ENCODE measurements at places on chromosomes 16 and 17.

DNA sequence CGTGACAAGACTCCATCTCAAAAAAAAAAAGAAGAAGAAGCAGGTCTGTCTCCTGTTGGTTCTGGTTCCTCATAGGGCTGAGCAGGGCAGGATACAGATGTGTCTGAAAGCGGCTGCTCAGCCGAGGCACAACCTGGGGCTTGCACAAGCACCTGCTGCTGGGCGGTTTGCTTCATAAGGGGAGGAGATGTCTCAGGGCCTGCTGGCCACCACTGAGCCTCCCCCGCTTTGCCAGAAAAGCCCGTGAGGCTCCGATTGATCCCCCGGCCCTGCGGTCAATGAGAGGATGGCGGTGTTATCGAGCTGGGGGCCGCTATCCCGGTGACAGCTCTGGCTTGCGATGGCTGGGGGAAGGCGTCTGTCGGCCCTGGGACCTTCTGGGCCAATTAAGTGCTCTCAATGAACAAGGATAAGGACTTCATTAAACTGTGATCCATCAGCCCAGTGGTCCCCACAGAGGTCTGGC lies 162.0 kb downstream of the SDK2 start:
- no peak for DNase-seq

DNA sequence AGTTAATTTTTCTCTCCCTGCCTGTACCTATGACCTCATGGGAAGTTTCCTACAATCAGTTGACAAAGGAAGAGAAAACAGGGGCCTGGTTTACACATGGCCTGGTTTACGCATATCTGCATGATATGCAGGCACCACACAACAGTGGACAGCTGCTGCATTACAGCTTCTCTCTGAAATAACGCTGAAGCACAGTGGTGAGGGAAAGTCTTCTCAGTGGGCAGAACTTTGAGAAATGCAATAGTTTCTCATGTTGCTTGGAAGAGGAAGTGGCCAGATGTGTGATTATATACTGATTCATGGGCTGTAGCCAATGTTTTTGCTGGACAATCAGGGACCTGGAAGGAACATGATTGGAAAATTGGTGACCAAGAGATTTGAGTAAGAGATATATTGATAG lies 324.1 kb upstream of the GOT2 start:
- DNase-seq: no peak

- DNase-seq: peak; percentile 82
Observed at GRCh38 chr17:7308625-7309433, 1.4 kb downstream of the EIF5A start.

DNA sequence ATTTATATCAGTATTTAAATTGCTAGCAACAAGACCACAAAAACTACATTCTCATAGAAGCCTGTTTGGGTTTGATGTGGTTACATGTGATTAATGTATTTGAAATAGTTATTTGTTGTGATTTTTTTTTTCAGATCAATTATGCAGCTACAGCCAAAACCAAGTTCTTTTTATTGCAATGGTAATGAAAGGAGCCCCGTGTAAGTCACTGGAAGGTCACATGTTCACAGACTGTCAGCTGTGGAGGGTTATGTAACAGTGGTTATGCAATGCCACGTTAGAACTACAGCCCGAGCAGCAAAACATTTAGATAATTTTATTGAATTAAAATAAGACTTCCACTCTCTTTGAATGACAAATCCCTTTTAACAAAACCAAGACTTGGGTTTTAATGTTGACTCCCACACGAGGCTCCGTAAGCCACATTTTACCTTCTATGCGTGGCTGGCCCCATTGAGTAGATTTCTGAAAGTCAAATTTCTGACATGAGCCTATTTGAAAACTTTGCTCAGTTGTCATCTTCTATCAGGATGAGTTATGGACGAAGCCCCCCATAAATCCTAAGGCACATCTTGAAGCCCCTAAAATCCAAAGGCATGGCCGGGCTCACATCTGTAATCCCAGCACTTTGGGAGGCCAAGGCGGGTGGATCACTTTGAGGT lies 41.8 kb upstream of the SEC14L1 start:
- DNase-seq: peak; percentile 83

DNA sequence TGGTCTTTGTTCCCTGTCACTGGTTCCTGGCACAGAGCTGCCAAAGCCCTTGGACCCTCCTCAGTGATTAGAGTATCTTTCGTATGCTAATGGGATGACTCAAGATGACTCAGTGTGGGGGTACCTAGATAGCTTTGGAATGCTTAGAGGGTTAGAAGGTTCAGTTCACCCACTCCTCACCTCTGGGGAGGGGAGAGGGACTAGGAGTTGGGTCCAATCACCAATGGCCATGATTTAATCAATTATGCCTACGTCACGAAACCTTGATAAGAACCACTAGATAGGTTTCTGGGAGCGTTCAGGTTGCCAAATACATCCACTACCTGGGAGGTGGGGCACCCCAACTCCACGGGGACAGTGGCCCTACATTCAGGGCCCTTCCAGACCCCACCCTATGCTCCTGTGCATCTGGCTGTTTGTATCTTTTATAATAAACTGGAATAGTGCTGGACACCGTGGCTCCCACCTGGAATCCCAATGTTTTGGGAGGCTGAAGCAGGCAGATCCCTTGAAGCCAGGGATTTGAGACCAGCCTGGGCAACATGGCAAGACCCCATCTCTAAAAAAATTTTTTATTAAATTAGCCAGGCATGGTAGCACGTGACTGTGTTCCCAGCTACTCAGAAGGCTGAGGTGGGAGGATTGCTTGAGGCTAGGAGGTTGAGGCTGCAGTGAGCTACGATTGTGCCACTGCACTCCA lies 29.2 kb upstream of the LITAF start:
- DNase-seq: no peak

- DNase-seq: peak; percentile 20
Observed at GRCh38 chr17:18181358-18181757, 2.3 kb upstream of the ALKBH5 start.

Data from umbilical cord (tissue), 2 donors.